ENCODE measurements at places on chromosomes 2 and 18.

DNA sequence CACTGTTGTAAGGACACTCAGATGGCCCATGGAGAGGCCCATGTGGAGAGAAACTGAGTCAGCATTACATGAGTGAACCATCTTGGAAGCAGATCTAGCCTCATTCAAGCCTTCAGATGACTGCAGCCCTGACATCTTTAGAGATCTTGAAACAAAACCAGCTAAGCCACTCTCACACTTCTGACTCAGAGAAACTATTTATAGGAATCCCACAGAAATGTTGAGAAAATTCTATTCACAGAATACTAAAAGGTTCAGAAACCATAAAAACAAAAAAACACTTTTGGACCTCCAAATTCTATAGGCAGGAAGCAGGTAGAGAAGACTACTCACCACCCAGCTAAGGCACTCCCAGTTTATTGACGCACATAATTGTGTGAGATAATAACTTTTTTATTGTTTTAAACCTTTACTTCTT is 8.7 kb downstream of the TMEM169 start:
- DNase-seq, result no peak

DNA sequence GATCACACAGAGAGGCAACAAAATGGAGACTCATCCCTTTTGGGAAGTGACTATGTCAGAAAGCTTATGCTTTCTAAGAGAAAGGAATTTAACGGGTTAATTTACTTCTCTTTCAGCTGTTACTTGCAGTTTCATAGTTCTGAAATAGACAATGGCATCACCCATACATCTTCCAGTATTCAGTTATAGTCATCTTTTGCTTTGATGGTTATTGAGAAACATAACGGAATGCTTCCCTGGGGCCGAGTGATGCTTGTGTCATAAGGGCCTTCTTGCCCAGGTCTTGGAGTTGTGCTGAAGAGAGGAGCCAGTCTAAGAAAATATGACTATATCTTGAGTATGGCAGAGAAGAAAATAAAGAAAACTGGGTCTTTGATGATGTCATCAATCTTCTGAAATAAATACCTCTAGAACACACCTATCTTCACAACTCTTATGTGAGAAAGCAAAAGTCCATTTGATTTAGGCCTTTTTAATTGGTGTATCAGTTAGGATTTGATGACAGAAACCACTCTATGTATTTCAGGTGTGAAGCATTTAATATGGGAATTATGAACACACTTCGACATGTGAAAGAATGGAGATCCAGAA is 328.2 kb downstream of the LRRTM4 start:
- DNase-seq, result no peak

DNA sequence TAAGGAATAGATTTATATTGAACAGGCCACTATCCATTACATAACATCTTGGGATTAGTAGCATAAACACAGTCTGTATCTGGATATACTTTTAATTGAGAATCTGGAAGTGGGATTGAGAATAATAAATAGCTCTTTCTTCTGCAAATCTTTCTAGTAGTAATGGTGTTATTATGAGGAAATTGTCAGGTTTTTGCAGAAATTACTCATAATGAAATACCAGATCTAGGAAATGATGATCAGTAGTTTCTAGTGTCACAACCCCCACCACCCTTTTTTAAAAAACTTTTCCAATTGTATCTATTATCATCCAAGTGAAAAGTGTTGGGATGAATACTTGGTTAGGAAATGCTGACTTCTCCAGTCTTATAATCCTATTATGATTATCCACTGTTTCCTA is 18.7 kb downstream of the NBEAL1 start:
- DNase-seq, result no peak

- peak; percentile 46 for DNase-seq
These were observed 2.1 kb downstream of the PDIA6 start for GRCh38 chr2:10810202-10811161.

- no peak for DNase-seq
These were observed 26.4 kb downstream of the SKA1 start for GRCh38 chr18:50401295-50401694.

- no peak for DNase-seq
These were observed 11.8 kb upstream of the FN1 start for GRCh38 chr2:215447673-215448081.

DNA sequence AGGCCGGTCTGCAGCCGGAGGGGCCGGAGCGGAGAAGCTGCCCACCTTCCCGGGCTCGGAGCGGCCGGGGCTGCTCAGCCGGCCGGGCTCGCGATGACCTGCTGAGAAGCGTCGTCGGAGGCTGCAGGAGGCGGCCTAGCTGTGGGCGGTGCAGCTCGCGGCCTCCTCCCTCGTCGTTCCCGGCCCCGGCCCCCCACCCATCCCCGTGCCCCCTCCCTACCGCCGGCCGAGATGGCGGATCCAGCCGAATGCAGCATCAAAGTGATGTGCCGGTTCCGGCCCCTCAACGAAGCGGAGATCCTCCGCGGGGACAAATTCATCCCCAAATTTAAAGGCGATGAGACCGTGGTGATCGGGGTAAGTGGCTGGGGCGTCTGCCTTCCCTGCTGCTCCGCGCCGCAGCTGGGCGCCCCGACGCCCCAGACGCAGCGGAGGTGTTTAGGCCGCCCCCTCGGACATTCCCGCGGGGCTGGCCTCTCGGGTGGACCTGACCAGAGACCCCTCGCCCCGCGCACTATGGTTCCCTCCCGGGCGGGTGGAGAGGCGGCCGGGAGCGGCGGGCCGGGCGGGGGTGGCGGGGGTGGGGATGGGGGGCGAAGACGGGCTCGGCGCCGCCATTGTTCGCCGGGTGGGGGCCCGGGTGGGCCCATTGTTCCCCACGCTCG is 492 bp downstream of the KIF5C start:
- DNase-seq, result no peak

DNA sequence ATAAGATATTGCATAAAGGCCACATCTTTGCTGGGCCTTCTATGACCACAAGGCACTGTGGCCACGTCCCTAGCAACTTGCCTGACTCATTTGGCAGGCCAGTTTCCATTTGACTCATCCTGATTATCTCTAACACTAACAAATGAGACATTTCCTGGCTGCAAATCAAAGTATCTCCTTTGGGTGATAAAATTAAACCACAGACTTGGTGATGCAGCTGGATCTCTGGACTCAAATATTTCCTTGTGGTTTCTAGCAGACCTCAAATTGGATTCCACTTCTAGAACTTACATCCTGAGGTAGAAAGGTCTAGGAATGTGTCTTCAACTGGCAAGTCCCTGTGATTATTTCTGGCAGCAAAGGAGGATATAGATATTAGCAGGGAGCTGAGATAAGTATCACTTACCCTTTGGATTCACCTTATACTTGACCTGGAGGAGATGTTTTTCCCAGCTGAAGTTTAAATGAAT is 167.9 kb upstream of the NXPH2 start:
- peak; percentile 61 for DNase-seq

DNA sequence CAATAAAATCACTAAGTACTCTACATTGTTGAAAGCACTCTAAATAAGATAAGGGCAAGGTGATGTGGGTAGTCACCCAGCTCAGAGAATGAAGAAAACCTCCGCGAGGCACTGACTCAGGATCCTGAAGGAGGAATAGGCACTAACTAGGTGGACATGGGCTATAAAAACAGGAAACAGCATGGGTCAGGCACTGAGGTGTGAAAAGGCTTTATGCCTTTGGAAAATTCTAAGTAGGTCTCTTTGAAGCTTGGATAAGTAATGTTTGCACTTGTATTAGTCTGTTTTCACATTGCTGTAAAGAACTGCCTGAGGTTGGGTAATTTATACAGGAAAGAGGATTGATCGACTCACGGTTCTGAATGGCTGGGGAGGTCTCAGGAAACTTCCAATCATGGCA is 161.6 kb downstream of the EPHA4 start:
- no peak for DNase-seq

- DNase-seq, result no peak
These were observed 190.4 kb downstream of the NRP2 start for GRCh38 chr2:205872716-205873115.

DNA sequence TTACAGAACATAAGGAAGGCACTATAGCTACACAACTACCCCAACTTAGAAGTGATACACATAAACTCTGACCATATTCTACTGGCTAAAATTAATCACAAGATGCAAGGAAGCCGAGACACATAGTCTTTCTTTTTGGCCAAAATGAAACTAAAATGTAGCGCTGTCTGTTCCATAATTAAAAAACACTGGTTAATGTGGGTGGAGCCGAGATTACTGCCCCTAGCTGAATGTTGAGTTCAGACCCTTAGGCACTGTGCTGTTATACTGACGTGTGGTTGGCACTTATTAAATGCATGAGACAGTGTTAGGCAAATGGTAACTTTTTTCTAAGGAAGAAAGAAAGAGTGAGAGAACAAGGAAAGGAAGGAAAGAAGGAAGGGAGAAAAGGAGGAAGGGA is 254.6 kb upstream of the RND3 start:
- DNase-seq, result peak; percentile 37

DNA sequence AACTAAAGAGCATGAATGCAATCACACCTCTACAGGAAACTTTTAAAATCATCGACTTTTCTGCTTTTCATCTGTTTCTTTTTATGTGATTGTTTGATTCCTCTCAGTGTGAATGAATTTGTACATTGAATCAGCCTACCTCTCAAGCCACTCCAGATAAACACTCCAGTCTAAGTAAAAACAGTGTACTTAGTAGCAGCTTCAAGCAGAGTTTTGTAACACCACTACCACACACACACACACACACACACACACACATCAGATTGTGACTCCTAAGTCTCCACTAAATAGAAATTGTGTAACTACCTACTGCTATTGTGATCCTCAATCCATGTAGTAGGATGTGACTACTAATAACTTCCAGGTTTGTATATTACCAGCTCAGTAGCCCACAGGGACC is 65.3 kb upstream of the EPB41L5 start:
- no peak for DNase-seq
